Hematopoietic multipotent progenitor cell treated with erythropoietin and hydrocortisone succinate and interleukin-3 and kit ligand, for 4 days (in vitro differentiated cells): ENCODE measurements at places on chromosomes 3 and 15.

DNA sequence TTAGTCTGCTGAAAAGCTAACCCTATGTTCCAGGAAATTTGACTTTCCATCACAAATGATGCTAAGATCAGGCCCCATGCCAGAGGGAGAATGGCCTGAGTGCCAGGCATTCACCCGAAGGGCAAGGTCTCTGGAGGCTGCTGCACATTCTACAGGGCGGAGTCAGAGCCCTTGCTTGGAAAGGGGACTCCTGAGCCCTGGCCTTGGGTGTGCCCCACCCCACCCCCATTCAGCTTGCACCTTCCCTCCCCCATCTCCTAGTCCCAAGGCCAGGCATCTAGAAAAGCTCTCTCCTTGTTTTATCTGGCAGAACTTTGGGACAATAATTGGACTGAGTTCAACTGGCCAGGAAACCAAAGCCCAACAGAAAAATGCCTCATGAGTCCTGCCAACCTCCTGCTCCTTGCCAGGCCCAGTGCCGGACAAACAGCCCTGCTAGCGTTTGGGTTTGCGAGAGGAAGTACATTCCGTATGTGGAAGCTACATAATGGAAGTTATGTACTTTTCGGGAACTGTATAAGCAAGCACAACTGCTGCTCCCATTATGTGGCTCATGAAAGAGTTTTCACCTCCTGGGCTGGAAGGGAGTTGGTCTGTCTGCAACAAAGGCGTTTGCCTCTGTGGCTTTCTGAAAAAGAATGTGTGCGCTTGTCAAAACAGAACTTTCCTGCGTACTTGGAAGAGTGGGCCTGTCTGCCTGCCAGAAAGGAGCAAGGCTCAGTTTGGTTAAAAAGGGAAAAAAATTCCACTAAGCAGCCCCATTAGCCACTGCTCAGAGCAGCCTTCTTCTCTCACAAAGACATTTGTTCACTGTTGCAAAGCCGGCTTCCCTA lies 321.5 kb upstream of the CTNNB1 start:
- DNase-seq = no peak

GRCh38 chr15:94451466-94451865 lies 220.1 kb downstream of the MCTP2 start:
- DNase-seq = no peak

- DNase-seq = no peak
These were observed 129.7 kb upstream of the THBS1 start for GRCh38 chr15:39451121-39451688.

DNA sequence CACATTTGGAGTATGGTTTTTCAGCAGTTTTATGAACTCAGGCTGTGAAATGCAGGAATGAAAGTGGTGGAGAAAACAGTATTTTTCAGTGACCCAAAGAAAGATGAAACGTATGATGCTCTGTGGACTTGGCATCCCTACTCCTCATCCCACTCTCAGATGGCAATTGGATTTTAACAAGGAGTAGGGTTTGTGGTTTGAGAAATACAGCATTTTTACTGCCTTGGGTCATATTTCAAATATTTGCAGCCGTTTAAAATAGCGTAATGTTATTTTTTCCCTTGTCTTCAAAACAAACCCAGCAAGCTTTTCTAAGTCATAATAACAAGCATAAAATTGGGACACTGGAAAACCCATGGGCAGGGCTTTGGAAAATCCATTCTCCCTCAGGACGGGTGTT lies 117.2 kb upstream of the LRIG1 start:
- DNase-seq = no peak

DNA sequence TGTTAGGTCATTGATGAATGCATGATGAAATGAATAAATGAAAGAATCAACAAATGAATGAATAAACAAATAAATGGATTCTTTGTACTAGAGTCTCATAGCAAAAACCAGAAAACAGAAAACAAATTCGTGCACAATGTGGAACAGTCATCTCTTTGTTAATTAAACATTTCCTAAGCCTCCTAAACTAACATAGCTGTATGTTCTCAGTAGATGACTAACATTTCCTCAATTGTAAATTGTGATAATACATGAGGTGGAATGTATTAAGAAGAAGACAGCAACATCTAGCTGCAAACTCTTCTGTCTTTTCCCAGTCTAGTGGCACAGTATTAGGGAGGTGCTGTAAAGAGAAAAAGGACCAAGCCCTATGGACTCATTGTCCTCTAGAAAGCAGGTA lies 1021.0 kb downstream of the MCTP2 start:
- no peak for DNase-seq

- DNase-seq = no peak
These were observed 96.8 kb upstream of the TPM1 start for GRCh38 chr15:62945760-62946159.
